ENCODE measurements at places on chromosomes 13 and 19.

GRCh38 chr13:44368599-44369368 lies 4.8 kb upstream of the SERP2 start:
- DNase-seq: no peak

- DNase-seq: no peak
Measured at GRCh38 chr19:35596366-35596999, 10.5 kb downstream of the PMIS2 start.

DNA sequence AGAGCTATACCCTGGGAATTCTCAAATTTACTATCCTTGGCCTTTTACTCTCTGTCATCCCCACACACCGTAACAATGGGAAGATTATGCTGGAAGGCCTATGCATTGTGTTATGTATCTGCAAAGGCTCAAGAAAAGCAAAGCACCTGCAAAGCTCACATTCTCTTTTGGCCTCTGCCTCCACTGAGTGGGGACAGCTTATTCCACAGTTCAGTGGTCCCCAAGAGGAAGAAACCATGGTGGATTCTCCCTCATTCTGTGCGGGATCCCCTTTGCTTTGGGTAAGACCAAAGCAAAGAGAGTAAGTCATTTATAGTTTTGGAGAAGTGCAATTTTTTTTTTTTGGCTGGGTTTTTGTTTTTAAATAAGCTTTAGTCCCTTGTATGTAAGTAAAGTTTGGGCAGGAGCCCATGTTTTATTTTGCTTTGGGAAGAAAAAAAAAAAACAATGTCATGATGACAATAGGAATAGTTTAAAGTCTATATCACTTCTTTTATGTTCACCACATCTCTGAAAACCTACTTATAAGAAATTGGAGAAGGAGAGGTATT lies 530.6 kb downstream of the FGF9 start:
- DNase-seq: no peak

DNA sequence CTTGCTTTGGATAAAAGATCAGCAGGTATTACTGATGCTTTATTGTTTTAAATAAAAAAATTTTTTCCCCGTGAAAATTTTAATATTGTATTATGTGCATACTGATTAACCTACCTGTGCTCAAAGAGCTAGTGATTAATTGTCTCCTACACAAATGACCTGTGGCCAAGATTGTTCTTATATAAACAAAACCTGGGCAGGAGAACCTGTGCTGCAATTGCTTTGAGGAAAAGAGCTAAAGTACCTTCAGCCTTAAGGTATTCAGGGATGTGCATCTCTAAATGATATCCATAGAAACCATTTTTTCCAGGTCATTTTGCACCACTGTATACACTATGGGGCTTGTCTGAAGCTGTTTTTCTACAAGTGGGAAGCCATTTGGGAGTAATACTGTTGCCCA lies 1.2 kb downstream of the FRY start:
- DNase-seq: no peak

GRCh38 chr19:2811221-2811722 lies 8.4 kb upstream of the ZNF554 start:
- no peak for DNase-seq

DNA sequence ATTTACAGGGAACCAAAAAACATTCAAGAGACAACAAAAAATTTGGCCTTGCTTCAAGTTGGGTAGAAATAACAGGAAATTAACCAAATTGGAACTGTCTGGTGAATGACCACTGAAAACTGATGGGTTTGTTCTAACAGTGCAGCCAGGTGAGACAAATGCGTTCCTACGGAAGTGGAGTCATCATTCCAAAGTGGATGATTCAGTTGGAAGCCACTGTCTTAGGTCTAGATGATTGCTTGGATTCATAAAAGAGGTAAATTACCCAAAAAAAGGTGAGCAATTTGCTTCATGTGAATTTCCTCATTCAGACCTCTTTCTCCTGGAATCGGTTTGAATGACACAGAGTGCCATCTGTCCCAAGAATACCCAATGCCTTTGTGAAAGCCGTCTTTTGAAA lies 87.1 kb upstream of the IPO5 start:
- no peak for DNase-seq

DNA sequence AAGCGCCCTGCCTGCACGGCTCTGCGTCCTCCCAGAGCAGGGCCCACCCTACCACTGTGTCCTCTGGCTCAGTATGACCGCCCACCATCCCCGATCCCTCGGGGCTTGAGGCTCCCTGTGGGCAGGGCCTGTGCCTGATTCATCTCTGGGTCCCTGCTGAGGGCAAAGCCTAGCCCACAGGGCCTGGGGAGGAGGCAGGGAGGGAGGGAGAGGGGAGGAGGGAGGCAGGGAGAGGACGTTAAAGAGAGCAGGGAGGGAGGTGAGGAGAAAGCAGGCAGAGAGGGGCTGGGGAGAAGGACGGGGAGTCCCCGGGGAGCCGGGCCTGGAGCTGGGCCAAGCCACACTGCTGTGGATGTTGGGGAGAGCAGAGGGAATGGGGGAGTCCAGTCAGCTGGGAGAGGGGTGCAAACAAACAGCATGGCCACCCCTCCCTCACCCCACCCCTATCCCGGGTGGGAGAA lies 4.0 kb upstream of the ERFL start:
- DNase-seq: no peak

DNA sequence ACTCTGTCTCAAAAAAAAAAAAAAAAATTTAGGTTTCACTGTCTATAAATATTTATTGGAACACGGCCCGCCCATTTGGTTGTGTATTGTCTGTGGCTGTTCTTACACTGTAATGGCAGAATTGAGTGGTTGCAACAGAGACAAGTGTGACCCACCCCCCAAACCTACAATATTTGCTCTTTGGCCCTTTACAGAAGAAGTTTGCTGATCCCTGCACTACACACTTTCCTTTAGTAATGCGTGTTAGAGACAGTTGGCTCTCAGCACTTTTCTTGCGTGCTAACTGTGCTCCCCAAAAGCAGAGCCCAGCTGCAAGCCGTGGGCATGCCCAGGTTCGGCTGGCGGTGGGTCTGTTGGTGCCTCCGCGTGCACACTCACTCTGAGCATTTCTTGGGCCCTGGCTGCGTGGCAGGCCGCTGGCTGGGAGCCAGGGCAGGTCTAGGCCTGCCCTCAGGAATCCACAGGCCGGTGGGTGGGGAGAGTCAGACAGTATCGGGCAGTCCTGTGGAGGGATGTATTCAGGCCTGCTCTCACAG lies 72.6 kb downstream of the SIPA1L3 start:
- no peak for DNase-seq

DNA sequence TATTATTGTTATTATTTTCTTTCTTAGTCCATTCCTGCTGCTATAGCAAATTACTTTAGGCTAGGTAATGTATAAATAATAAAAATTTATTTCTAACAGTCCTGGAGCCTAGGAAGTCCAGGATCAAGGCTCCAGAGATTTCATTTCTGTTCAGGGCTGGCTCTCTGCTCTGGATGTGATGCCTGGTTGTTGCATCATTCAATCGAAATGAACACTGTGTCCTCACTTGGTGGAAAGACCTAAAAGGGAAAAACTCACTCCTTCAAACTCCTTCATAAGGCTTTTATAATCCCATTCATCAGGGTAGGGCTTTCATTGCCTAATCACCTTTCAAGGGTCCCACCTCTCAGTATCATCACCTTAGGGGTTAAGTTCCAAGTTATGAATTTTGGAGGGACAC lies 395.0 kb downstream of the EFNB2 start:
- DNase-seq: no peak

- no peak for DNase-seq
Measured at GRCh38 chr19:52987221-52987620, 24.5 kb upstream of the ZNF816 start.

GRCh38 chr13:31018511-31018910 lies 86.1 kb downstream of the TEX26 start:
- DNase-seq: no peak

- DNase-seq: no peak
Measured at GRCh38 chr19:46221981-46222610, 7.4 kb upstream of the IGFL1 start.

DNA sequence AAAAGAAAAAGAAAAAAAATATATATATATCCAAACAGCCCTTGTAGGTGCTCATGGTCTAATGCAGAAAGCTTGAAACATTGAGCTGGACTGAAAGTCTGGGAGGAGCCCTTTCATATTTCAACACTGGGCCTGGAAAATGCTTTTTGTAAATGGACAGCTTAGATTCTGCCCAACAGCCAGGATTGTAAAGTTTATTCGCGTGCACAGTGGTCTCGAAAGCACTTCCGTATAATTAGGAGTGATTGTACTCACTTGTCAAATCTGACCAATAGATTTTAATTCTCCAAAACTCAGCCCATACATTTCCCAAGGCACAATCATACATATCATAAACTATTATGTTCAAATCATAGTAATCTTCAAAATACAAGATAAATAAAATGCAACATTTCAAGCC lies 260.1 kb downstream of the COL4A1 start:
- no peak for DNase-seq

- DNase-seq: no peak
Measured at GRCh38 chr13:78020861-78021260, 102.2 kb upstream of the EDNRB start.

- no peak for DNase-seq
Measured at GRCh38 chr19:31057476-31057875, 291.8 kb downstream of the TSHZ3 start.

- DNase-seq: no peak
Measured at GRCh38 chr19:50266041-50266440, 62.6 kb downstream of the MYH14 start.

- DNase-seq: no peak
Measured at GRCh38 chr13:102862624-102863210, 16.9 kb downstream of the ERCC5 start.

DNA sequence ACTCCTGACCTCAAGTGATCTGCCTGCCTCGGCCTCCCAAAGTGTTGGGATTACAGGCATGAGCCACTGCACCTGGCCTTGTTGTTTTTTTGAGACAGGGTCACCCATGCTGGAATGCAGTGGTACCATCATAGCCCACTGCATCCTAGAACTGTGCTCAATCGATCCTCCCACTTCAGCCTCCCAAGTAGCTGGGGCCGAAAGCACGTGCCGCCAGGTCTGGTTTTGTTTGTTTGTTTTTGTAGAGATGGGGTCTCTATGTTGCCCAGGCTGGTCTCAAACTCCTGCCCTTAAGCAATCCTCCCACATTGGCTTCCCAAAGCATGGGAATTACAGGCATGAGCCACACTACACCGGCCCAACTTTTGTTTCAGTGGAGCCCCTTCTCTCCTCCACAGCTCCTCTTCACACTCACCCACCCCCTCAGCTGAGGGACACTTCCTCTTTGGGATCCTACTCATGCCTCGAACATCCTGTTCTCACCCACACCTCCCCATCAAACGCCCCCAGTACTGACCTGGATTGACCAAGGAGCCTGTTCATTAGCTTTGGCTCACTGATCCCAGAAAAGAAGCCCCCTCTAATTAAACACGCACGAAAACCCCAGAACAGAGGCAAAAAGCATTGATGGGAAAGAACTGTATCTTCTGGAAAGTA lies 12.8 kb upstream of the CERS4 start:
- no peak for DNase-seq

DNA sequence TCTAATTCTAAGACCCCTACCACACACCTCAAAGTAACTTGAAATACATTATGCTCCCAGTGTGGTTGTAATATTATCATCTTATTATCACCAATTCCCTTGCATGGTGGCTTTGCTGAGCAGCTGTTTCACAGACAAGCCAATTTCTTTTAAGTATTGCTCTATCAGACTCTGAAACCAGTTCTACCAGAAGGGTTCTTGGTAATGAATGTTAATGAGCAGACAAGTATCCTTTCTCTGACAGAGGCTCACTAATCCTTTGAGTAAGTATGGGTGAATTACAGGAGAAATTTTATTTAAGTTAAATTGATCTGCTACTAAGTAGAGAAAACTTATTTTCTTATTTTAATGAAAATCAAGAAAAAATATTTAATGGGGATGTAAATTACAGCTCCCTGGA lies 326.0 kb downstream of the GPC6 start:
- no peak for DNase-seq

- no peak for DNase-seq
Measured at GRCh38 chr19:3620145-3620816, 6.3 kb downstream of the CACTIN start.

DNA sequence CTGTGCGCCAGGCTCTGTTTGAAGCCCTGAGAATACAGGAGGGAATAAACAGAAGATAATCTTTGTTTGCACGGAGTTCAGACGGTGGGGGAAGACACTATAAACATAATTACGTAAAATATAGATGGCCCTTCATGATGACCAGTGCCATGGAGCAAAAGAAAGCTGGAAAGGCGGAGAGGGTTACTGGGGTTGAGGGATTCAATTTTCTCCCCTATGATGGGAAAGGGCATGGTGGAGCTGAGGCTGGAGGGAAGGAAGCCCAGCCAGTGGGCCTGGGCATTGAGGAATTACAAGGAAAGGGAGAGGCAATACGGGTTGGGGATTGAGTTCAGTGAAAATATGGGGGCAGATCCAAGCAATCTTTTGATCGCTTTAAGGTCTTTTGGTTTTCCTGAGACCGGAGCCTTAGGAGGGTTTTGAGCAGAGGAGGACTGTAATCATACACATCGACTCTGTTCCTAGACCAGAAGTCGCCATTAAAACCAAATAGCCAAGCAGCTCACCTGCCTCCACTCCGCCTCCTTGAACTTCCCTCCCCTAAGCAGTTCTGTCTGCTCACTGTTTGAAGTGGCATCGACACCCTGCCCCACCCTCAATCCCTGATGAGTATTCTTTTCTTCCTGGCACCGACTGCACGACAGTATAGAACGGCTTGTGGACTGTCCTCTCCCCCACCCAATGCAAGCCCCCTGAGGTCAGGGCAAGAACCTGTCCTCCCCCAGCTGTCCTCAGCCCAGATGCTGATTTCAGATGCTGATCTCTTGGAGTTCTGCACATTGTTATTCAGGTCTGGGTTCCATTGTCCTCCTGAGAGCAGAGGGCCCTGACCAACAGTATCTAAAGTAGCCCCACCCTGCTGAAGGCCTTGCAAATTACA lies 813 bp upstream of the ZNF296 start:
- no peak for DNase-seq

DNA sequence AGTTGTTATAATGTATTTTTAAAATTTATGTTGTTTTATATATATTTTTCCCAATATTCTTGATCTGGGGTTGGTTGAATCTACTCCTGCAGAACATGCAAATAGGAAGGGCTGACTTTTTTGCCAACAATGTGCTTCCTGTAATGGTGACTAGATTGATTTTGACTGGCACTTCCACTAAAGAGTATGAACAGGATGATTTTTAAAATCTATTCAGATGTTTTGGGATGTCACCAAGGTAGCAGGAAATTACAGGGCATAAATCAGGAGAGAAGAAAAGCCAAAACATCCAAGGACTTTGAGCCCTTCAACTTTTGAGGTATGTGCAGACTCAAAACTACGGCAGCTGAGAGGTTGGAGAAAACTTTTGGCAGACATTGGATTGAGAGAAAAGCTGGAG lies 1047.6 kb downstream of the SLITRK5 start:
- DNase-seq: no peak

GRCh38 chr19:11460207-11460606 lies 20.6 kb downstream of the ELAVL3 start:
- DNase-seq: no peak

DNA sequence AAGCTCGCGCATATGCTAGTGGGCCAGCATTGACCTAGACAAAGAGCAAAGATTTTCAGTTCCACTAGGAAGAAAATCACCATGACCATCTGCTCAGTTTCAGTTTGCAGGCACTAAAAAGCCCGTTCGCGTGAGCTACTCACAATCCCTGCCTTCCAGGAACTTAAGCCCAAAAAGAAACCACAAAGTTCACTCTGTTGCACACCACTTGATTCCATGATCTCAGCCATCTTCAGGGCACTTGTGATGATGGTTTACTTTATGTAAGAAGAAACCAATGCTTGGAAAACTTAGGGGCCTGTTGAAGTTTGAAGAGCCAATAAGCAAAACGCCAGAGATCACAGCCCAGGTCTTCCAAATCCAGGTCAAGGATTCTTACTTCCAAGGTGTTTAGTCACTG lies 45.0 kb upstream of the SLC15A1 start:
- DNase-seq: no peak

Measured in stimulated activated CD8-positive, alpha-beta memory T cell treated with anti-CD3 and anti-CD28 coated beads, Interleukin-7, amount 100 ng/mL, for 48 hours (primary cell).